ENCODE measurements at places on chromosomes 4 and X.

- DNase-seq: no peak
Measured at GRCh38 chr4:52588097-52588496, 71.0 kb downstream of the USP46 start.

- no peak for DNase-seq
Measured at GRCh38 chr4:18878561-18878960, 857.0 kb upstream of the LCORL start.

DNA sequence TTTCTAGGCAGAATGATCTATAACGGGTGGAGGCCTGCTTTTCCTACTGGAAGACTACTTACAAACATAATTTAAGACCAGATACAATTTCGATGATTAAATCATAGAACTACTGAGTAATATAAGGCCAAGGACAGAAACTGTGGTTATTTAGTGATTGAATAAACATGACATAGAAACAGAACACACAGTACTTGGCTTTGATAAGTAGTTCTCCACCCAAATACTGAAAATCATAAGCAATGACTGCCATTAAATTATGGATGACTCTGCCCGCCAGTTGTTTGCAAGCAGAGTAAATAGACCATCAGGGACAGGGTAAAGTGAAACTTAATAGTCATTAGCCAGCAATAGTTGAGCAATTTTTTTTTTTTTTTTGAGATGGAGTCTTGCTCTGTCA lies 17.2 kb upstream of the SMIM14 start:
- DNase-seq: no peak

- no peak for DNase-seq
Measured at GRCh38 chr4:159757499-159757898, 654.6 kb downstream of the RAPGEF2 start.

- no peak for DNase-seq
Measured at GRCh38 chr4:90904021-90904420, 776.8 kb downstream of the CCSER1 start.

GRCh38 chr4:2194496-2194895 lies 47.4 kb downstream of the HAUS3 start:
- no peak for DNase-seq

All from CD8-positive, alpha-beta T cell (primary cell).